ENCODE measurements at places on chromosomes 6 and 20. TPM values are rescaled to one million over a fixed set of nuclear protein-coding genes. Genes with fewer than 3 reads are reported as not detected.

Gene PRKN
- 1.2 TPM for total RNA-seq

Gene JAG1
- 23.1 TPM for total RNA-seq

Gene LY86
- not detected for total RNA-seq

Gene ULBP3
- total RNA-seq, result 16.0 TPM

Gene MAK
- 0.33 TPM for total RNA-seq

Gene EYA4
- total RNA-seq, result 0.36 TPM

Gene PRPH2
- total RNA-seq, result 0.36 TPM

Gene CCN2
- total RNA-seq, result 2.0 TPM

Gene ZC2HC1B
- not detected for total RNA-seq

Gene SMOC2
- total RNA-seq, result not detected

Gene HLA-DOB
- total RNA-seq, result 0.93 TPM

Gene SLC44A4
- total RNA-seq, result not detected

Gene ARHGAP18
- total RNA-seq, result 38.9 TPM

Gene KCNB1
- not detected for total RNA-seq

Gene ZBTB2
- 9.8 TPM for total RNA-seq

Gene CLDN20
- total RNA-seq, result not detected

Gene TREML1
- total RNA-seq, result not detected

Gene INSM1
- not detected for total RNA-seq

Gene NOX3
- not detected for total RNA-seq

Gene LINC00237
- total RNA-seq, result not detected

Gene SEMG1
- not detected for total RNA-seq

Gene EMILIN3
- under 0.01 TPM for total RNA-seq

Gene COL9A3
- total RNA-seq, result 6.5 TPM

Gene RNF182
- total RNA-seq, result 6.5 TPM

Gene SLC32A1
- not detected for total RNA-seq

Gene POPDC3
- total RNA-seq, result 67.4 TPM

Gene CPXM1
- total RNA-seq, result not detected

Gene BPIFB6
- total RNA-seq, result not detected

Gene SLPI
- total RNA-seq, result not detected

Gene SPACA1
- total RNA-seq, result not detected

Gene VPS52
- total RNA-seq, result 38.3 TPM

Gene HEY2
- total RNA-seq, result not detected

Gene FAM50B
- total RNA-seq, result 10.0 TPM

Gene SIRPB2
- total RNA-seq, result not detected

Gene FAM83C
- not detected for total RNA-seq

Gene PTCRA
- total RNA-seq, result 1.5 TPM

Gene WRNIP1
- 57.6 TPM for total RNA-seq

Gene RNF217
- 8.6 TPM for total RNA-seq

Gene COX4I2
- total RNA-seq, result not detected

Gene C6orf141
- total RNA-seq, result not detected

Gene METTL24
- not detected for total RNA-seq

Gene DNAH8
- total RNA-seq, result not detected

Gene RBM39
- 259 TPM for total RNA-seq

Gene TFAP2A
- total RNA-seq, result 53.2 TPM

Gene ULBP1
- total RNA-seq, result not detected

Gene MYCT1
- total RNA-seq, result not detected

Gene FOXF2
- 4.0 TPM for total RNA-seq

Gene TXLNB
- total RNA-seq, result 0.69 TPM

Gene HLA-DPB1
- total RNA-seq, result 17.9 TPM

Gene TMEM151B
- total RNA-seq, result not detected

Gene MOCS3
- 13.1 TPM for total RNA-seq

Gene SLC12A5
- total RNA-seq, result not detected

Gene MTFR2
- total RNA-seq, result 11.7 TPM

Gene EPB41L2
- total RNA-seq, result 24.8 TPM

Measured in melanocyte of skin (primary cell).